GM04503 (cell line): ENCODE measurements at places on chromosomes 6 and 20.

GRCh38 chr6:144776031-144776819 is 491.1 kb downstream of the UTRN start:
- no peak for DNase-seq

DNA sequence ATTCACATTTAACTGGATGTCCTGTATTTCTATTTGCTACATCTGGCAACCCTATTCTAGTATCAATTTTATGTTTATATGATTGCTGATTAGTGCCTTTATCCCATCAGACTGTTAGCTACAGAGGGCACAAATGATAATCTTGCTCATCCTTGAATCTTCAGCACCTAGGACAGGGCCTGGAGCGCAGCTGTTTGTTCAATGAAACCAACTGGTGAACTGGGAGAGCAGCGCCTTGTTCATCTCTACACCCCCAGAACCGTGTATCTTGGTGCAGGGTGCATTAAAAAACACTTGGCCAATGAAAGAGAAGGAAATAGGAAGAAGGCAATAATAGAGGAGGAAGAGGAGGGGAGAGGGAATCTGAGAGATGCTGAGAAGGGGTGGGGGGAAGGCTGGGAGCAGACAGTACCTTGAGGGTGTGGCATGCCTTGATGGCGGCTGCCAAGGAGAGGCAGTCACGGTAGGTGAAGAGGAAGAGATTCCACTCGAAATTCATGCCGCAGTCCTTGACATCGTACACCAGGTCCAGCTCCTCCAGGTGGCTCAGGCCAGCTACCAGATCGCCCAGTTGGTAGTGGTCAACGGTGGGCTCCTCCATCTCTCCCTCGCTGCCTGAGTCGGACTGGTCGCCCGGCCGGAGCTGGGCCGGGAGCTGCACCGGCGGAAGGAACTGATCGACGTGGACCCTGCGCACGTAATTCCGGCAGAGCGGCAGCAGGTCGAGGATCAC is 15.5 kb downstream of the TMEM151B start:
- DNase-seq: no peak

DNA sequence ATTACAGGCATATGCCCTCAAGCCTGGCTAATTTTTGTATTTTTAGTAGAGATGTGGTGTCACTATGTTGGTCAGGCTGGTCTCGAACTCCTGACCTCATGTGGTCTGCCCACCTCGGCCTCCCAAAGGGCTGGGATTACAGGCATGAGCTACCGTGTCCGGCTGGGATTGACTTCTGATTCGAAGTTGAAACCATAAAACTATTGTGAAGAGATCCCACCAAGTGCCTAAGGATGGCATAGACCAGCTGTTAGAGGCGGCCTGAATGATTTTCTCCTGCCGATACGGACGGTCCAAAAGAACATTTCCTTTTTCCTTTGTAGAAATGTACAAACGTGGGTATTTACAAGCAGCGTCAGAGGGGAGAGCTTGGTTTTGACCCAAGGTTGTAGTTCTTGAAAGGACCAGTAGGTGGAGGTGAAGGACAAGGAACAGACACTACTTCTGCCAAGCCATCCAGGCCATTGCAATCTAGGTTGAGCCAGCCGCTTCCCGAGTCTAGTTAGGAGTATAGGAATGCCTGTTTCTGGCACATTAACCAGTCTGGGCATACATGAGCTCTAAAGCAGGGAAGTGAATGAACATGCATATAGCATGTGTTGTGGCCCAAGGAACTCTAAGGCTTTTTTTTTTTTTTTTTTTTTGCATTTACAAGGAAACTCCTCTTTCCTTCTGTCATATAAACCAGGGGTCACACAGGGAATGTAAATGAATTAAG is 29.0 kb downstream of the MOCS3 start:
- DNase-seq: peak; percentile 51

- DNase-seq: no peak
Measured at GRCh38 chr20:33169176-33169794, 1.3 kb downstream of the BPIFA2 start.

DNA sequence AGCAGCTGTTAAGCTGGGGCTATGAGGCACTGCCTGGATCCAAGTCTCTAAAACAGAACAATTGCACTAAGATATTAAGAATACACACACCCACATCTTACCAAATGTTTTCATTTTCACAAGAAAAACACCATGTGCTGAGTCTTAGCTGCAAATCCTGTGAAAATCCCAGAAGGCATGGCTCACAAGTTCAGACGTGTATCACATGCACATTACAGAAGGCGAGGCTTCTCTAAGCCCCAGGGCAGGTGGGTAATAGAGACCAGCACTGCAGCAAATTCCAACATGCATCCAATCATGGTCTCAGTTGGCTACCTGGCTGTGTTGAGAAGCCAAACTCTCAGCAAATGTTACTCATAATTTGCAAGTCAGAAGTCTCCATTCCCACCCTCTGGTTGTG is 16.2 kb upstream of the CST3 start:
- DNase-seq: no peak

DNA sequence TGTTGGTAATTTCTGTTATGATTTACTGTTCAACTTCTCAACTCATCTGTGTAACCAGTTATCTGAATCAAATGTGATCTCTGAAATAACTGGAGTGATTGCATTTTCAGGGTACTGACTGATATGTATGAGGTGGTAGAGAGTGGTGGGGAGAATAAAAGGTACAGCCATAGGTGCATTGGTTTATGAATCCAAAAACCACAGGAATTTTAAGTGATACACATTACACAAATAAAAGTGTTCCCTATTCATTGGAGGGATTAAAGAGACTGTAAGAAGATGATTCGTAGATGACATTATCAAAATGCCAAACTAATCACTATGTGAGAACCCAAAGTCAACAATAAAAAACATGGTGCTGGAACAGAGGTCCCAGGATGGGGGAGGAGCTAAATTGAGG is 158.7 kb upstream of the RSPO3 start:
- DNase-seq: no peak

DNA sequence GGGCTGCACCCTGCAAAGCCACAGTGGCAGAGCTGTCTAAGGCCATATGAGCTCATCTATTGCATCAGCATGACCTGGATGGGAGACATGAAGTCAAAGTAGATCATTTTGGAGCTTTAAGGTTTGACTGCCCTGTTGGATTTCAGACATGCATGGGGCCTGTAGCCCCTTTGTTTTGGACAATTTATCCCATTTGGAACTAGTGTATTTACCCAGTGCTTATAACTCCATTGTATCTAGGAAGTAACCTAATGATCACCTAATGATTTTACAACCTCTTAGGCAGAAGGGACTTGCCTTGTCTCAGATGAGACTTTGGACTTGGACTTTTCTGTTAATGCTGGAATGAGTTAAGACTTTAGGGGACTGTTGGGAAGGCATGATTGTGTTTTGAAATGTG is 575.4 kb downstream of the EPM2A start:
- DNase-seq: no peak

- DNase-seq: peak; percentile 96
Measured at GRCh38 chr6:13355043-13355945, 27.0 kb upstream of the TBC1D7 start.

GRCh38 chr20:23048283-23049200 is 930 bp downstream of the THBD start:
- no peak for DNase-seq

DNA sequence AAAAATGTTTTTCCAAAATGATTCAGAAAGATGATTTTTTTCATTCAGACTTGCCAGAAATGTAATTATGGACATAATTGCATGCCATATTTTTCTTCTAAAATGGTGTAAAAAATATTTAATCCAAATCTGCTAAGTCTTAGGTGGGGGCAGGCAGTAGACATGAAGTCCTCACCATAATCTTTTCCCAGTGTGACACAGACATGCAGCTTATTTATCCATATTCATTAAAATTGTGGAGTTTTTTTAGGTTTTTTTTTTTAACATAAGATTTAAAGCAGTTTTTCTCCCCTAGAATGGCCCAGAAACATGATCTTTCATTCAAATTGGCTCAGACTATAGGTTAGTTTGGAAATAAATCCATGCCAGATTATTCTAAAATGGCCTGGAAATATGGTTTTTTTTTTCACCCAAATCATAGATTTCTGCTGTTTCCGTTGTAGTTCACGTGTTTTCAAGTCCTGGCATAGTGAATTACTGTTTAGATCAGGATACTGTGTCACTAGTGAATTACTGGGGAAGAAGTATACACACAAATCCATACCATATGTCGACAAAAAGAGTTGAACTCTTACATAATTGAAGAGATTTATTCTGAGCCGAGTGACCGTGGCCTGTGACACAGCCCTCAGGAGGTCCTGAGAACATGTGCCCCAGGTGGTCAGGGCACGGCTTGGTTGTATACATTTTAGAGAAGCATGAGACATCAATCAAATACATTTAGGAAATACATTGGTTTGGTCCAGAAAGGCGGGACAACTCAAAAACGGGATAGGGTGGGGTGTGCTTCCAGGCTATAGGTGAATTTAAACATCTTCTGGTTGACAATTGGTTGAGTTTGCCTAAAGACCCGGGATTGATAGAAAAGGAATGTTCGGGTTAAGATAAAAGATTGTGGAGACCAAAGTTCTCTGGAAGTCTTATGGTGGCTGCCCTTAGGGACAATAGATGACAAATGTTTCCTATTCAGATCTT is 33.9 kb downstream of the ZNF133 start:
- DNase-seq: no peak

DNA sequence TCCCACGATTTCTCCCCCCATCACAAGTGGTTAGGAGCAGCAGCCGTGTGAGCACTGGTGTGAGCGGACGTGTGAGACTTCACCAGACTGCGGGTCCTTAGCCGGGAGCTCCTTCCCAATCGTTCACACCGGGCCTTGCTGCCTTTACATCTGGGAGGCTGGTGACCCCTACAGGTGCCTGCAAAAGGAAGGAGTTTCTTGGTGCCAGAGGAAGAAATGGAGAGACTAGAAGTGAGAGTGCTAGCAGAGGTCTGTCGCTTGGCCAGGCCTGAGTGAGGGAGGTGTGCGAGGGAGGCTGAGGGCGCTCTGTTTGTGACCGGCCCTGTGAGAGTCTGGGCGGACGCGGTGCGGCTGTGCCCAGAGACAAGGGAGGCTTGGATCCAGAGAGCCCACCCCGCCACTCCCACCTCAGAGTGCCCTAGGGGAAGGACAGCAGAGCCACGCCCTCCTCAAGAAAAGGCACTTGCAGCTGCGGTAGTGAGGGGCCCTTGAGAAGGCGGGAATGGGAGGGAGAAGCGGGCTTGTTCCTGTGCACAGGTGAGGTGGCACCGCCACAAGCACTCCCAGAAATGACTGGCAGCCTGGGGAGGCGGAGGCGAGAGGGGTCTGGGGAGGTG is 10.0 kb upstream of the ARMC2 start:
- no peak for DNase-seq

DNA sequence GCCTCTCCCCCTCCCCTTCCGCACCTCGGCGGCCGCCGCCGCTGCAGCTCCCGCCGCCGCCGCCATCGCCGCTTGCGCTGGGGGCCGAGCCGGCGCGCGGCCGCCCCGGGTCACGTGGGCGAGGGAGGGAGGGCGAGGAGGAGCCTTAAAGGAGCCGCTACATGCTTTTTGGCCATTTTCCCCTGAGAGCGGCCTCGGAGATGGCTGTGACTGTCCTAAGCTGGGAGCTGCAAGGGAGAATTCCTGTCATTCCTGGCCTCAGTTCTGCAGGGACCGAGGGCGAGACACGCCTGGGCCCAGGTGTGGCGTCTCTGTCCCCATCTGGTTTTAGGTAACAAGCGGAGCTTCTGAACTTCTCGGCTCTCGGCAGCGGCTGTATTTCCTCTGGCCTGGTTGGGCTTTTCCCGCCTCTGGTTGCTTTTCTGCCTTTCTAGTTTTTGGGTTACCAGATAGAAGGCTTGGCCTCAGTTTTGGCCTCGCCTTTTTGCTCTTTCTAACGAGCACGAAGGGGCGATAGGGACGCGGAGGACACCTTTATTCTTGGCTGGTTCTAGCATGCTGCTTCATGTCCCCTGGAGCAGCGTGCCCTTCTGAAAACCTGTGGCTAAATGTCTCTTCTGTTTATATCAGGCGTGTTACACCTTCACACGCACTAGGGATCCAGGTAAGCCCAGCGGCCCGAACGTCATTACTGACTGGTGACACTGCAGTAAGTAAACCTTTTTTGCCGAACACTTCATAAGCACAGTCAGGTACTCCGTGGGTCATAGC is at the start of gene EHMT2:
EHMT2 (minus strand) TSS at position 87 of the 771 bp plus-strand sequence; CDS start at position 66, 21 bp downstream.
- DNase-seq: peak; percentile 31
